ENCODE measurements at places on chromosomes 7 and 10.

DNA sequence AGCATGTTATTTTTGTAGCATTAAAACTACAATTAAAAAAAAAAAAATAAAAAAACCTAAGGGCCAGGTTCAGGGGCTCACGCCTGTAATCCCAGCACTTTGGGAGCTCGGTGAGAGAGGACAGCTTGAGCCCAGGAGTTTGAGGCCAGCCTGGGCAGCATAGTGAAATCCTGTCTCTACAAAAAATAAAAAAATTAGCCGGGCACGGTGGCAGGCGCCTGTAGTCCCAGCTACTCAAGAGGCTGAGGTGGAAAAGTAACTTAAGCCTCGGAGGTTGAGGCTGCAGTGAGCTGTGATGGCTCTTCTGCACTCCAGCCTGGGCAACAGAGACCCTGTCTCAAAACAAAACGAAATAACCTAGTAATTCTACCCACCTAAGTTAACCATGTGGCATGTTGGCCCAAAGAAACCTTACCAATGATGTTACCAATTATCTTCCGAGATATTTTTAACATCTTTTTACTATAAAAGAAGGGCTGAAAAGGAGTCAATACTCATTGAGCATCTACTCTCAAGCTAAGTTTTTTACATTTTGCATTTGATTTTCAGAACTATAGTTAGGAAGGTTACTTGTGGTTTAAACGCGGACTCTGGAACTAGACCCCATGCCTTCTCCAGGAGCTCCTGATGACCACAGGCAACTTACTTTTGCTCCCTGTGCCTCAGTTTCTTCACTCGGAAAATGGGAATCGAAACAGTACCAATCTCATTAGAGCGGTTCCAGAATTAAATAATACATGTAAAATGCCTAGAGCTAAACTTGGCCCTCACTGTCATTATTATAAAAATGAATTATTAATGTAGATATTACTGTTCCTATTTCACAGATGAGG, 1.4 kb downstream of the ITGB1 start:
- no peak for DNase-seq

GRCh38 chr10:24307116-24307515, 98.2 kb downstream of the KIAA1217 start:
- no peak for DNase-seq

- DNase-seq, result no peak
Observed at GRCh38 chr7:44897309-44897708, 12.0 kb upstream of the PURB start.

GRCh38 chr7:43640679-43641078, 57.8 kb downstream of the STK17A start:
- no peak for DNase-seq

- DNase-seq, result no peak
Observed at GRCh38 chr7:108825581-108825909, 255.9 kb downstream of the DNAJB9 start.
